ENCODE measurements at places on chromosomes 12 and 14.

GRCh38 chr14:64857979-64858744 lies 21.5 kb downstream of the SPTB start:
- no peak for DNase-seq

GRCh38 chr14:89175881-89176799 lies 240.9 kb downstream of the FOXN3 start:
- DNase-seq = no peak

- DNase-seq = no peak
Observed at GRCh38 chr12:96720363-96720705, 186.7 kb upstream of the NEDD1 start.

GRCh38 chr14:61992139-61992538 lies 229.9 kb downstream of the SNAPC1 start:
- DNase-seq = no peak

DNA sequence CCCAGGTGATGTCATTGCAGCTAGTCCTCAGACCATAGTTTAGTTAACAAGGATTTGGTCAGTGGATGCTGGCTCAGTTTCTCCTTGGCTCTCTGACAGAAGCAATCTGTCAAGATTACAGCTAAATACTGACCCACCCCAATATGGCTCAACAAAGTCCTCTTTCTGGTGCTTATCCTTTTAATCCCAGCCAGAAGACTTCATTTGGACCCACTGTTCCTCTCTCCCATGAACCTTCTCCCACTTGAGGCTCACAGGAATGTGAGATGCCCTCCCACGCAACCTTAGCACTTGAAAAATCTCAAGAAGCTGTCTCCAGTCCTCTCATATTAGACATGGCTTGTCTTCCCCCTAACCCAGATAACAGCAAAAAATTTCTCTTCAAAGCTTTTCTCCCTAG lies 47.7 kb downstream of the C12orf50 start:
- no peak for DNase-seq

DNA sequence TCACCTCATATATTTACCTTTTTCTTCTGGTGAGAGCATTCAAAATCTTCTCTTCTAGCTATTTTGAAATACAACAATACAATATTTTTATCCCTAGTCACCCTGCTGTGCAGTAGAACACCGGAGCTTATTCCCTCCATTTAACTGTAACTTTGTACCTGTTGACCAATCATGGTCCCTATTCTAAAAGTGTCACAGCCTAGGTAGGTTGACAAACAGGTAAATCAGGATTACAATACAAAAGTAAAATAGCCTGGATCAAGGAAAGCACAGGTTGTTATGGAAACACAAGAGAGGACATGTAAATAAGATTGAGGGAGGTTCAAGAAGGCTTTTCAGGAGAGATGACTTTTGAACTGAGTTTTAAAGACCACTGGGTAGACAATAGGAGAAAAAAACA lies 670.9 kb downstream of the DIO2 start:
- DNase-seq = no peak

DNA sequence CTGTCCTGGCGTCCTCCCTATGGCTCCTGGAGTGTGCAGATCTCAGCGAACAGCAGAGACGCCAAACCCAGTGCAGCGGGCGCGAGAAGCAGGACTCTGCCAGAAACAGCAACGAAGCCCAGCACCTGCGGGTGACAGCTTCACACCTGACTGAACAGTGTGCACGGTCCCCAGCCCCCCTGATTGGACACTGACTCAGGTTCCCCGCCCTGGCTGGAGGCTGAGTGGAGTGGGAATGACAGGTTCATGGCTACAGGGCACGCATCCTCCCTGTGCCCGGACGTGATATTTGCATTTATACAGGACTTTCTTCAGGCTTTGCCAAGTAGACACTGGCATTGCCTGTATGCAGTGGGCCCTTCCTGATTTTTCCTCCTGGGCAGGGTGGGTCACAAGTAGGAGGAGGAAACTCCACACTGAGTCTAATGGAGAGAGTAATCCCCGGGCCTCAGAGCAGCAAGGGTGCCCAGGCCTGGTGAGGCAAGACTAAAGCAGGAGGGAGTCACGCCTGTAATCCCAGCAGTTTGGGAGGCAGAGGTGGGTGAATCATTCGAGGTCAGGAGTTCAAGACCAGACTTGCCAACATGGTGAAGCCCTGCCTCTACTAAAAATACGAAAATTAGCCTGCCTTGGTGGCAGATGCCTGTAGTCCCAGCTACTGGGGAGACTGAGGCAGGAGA lies 71.6 kb downstream of the ASCL4 start:
- DNase-seq = no peak

GRCh38 chr14:58249611-58250010 lies 5.0 kb downstream of the PSMA3 start:
- no peak for DNase-seq

- DNase-seq = no peak
Observed at GRCh38 chr12:54364413-54364812, at the start of gene GPR84. Gene GPR84, minus strand, starts transcription at chr12:54364486. Its CDS starts 635 bp downstream, at chr12:54363851.

- no peak for DNase-seq
Observed at GRCh38 chr14:29348504-29348903, 579.1 kb downstream of the PRKD1 start.

DNA sequence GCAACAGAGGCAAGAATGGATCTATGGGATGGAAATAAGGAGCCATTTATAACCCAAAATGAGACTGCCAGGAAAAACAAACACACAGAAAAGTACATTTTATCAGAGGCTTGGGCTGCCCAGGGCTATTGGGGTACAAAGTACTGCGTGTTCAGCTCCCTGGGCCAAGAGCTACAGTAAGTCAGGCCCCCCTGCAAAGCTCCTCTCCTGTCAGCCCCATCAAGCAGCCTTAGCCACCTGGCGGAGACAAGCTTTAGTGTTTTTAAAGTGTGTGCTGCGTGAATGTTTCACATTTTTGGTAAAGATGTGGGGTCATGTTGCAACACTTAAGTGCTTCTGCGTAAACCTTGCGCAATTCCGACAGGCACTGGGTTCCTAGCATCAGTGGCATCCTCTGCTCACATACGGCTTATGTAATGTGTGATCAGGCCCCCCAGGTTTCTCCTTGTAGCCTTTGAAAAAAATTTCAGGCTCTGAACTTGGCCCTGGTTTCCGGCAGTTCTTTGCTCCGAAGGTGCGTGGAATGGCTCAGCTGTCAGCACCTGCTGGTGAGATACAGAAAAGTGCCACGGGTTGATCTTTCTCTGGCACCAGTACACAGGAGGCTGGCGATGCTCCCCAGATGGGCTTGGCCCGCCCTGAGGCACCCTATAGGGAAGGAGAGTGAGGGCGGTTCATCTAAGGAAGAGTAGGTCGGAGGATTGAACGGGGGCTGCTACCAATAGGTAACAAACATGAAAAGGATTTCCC lies 198.7 kb upstream of the EEA1 start:
- peak; percentile 40 for DNase-seq

DNA sequence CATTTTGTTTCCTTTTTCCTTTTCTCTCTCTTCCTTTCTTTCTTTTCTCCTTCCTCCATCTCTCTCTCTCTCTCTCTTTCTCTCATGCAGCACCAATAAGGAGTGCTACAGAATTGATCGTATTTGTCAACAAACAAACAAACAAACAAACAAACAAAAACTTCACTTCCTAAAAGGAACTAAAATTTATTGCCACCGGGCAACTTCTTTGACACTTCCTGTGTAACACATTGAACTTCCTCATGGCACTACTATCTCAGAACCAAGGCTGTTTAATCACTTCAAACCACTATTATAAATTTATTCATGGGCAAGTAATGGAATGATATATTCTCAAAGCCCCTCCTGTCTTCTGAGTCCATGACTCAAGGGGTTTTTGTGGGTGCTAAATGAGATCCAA lies 51.3 kb downstream of the SERPINA3 start:
- DNase-seq = no peak

DNA sequence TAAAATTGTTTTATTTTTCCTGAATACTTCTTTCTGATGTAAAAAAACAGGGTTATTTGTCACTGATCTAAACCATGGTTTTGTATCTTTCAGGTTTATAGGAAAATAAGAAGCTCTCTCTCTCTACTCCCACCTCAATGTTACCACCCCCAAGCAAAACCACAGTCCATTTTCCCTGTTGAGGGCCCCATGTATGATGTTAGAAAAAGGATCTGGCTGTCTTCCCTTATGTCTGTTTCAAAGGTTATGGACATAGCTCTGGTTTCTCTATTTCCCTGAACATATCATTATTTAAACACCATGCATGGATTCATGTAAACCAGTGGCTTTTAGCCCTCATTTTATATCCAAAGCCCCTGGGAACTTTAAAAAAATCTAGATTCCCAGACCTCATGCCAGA lies 649.0 kb upstream of the TBX3 start:
- DNase-seq = no peak

GRCh38 chr14:103393676-103394626 lies 8.7 kb downstream of the MARK3 start:
- DNase-seq = no peak

DNA sequence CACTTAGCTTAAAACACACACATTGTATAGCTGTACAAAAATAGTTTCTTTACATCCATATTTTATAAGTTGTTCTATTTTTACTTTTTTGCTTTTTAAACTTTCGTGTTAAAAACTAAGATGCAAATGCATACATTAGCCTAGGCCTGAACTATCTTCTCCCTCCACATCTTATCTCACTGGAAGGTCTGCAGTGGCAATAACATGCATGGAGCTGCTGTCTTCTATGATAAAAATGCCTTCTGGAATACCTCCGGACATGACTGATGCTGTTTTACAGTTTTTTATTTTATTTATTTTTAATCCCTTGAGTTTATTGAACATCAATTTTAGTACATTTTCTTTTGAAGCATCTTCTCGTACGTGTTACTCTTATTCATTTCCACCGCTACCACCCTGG lies 112.3 kb upstream of the TSPAN8 start:
- DNase-seq = no peak

- no peak for DNase-seq
Observed at GRCh38 chr12:12954356-12954755, 2.4 kb upstream of the GPRC5D start.

DNA sequence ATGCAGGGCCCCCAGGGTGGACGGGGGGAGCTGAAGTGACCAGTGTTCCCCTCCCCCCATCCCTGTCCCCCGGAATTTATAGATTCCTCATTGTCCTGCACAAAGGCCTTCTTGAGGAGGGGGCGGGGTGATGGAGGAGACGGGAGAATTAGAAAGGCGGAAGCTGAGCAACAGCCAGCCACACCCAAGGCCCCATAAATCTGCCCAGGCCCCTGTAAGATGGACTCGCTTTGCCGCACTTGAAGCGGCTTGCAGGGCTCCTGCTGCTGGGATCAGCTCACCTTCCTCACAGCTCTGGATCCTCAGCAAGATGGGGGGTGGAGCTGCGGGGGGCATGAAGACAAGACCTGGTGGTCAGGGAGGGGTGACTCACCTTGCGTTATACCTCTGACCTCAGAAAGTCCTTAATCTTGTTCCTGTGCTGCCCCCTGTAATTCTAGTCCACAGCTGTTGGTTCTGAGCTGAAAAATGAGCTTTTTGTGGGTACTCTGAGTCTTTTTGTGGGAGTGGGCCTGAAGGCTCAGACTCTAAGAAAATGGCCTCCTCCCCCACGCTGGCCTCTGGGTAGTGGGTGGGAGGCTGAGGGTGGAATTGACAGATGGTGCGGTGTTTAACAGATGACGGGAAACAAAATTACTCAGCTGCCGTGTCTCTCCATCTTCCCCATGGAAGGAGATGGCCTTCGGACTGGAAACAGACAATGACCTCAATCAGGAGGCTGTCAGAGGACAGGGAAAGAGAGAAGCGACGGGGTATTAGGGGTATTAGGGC lies 15.8 kb upstream of the ANKRD33 start:
- no peak for DNase-seq

GRCh38 chr14:54881235-54881760 lies 21.3 kb downstream of the GCH1 start:
- no peak for DNase-seq

DNA sequence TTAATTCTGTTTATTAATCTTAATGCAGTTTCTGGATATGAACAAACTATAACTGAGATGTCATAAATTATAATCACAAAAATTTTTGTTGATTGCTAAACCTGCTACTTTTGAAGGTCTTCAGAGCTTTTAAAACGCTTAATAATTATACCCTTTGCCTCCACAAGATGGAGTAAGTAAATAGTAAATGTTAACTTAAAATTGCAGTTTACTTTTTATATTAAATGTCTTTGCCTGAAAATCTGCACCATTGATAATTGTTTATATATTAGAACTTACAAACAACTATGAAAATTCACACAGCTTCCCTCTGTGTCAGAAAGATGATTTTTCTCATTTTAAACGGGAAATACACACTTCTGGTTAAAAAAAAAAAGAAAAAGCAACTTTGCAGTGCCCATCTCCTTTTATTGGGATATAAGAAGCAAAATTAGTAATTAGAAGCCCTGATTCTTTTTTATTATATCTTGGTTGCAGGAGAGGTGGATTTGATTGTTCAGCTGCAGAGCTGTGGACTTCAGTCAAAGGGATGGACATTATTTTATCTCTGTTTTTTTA lies 35.6 kb downstream of the SCFD1 start:
- no peak for DNase-seq

- no peak for DNase-seq
Observed at GRCh38 chr12:54395545-54395944, 11.0 kb upstream of the ZNF385A start.

DNA sequence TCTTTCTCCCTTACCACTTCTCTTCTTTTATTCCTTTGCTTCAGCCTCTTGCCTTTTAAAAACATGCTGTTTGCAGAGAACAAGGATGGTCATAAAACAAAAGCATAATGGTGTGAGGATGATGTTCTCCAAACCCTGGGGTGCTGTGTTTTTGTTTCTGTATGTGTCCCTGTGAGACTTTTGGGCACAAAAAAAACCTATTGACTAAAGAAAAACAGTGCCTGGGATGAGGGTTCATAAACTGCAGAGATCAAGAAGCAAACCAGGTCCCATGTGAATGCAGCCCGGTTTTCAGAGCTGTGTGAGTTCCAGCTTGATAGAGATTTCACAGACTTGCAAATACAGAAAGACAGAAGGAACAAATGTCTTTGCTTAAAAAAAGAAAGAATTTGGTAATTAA lies 148.6 kb upstream of the CPSF6 start:
- no peak for DNase-seq

DNA sequence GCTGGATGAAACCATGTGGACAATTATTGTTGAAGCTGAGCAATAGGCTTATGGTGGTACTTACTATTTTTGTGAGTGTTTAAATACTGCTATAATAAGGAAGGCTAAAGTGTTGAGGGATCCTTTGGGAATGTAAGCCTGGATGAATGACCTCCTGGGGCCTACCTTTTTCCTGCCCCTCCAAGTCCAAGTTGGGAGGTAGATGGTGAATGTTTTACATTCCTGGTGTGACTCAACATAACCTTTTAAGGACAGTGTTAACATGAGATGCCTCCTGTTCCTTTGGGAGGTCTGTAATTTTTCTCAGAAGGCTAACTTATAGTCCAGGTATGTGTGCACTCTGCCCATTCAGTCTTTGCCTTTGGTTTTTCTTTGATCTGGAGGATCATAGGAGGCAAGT lies 315.9 kb downstream of the NRXN3 start:
- no peak for DNase-seq

- DNase-seq = no peak
Observed at GRCh38 chr12:61574339-61574738, 685.9 kb upstream of the USP15 start.
